HepG2 (cell line): ENCODE measurements at places on chromosomes 1 and 21. TPM values are rescaled to one million over a fixed set of nuclear protein-coding genes. Genes with fewer than 3 reads are reported as not detected.

DNA sequence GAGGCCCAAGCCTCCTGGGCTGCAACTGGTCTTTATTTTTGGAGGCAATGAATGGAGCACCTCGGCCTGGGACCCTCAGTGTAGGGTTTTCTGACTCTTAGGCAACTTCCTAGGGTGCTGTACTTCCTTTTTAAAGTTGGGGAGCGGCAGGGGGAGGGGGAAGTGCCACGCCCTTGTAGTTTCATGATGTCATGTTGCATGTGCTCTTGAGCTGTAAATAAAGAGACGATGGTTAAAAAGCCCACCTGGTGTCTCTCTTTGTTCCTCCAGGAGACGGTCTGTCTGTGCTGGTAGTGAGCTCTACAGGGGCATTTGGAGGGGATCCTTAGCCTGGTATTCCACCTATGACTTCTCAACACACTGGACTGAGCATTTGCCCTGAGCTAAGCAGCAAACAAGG, 10.3 kb upstream of the AGTRAP start:
- DNase-seq = no peak
- H3K36me3 ChIP-seq = no peaks in the 10 kb centered on the region
- no peak overlapping the region for H3K27ac ChIP-seq

GRCh38 chr1:236108027-236108648, 34.2 kb upstream of the GPR137B start:
- peaks cover 29% of the 10 kb centered on the region for H3K4me1 ChIP-seq
- DNase-seq = no peak
- 0 out of 3 replicates have a peak, but pooled peaks cover 5% of the 10 kb centered on the region for H3K27me3 ChIP-seq

- H3K27me3 ChIP-seq = no peaks in the 10 kb centered on the region
- no peaks in the 10 kb centered on the region for H3K36me3 ChIP-seq
- no peak overlapping the region for H3K27ac ChIP-seq
Observed at GRCh38 chr21:22224261-22224660, 1226.1 kb downstream of the NCAM2 start.

The GPR3 gene
- total RNA-seq = 0.88 and 1.00 TPM in 2 replicates

The DENND2C gene
- 0.25 and 0.33 TPM in 2 replicates for total RNA-seq

DNA sequence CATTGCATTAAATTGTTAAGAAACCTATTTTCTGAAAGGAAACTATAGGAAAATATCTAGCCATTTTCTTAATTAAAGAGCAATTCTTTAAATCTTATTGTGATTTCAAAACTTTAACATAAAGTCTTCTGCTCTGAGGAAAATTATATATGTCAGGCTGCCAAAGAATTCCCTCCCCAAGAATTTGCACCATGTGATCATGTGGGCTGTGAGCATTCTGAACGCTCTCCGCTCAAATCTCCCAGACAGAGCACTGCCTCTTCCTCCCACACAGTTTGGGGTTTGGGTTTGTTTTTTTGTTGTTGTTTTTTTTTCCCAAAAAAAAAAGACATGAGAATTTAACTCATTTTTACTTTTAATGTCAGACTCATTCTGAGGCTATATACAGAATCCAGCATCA, 155.9 kb upstream of the PALMD start:
- H3K27ac ChIP-seq = no peak overlapping the region
- H3K4me3 ChIP-seq = no peak overlapping the region
- DNase-seq = no peak

- H3K4me1 ChIP-seq = peaks cover 11% of the 10 kb centered on the region
- H3K27me3 ChIP-seq = no peaks in the 10 kb centered on the region; the same call in 2 of the 3 replicates
- H3K36me3 ChIP-seq = no peaks in the 10 kb centered on the region
- no peak for DNase-seq
- H3K27ac ChIP-seq = no peak overlapping the region
Observed at GRCh38 chr1:45796381-45796780, 7.0 kb upstream of the MAST2 start.

- H3K27me3 ChIP-seq = no peaks in the 10 kb centered on the region; the same call in 1 of the 2 replicates
- H3K4me1 ChIP-seq = no peaks in the 10 kb centered on the region
- no peak overlapping the region for H3K4me3 ChIP-seq
- no peak for DNase-seq
Observed at GRCh38 chr1:228315945-228316588, 90.6 kb downstream of the TRIM11 start.

DNA sequence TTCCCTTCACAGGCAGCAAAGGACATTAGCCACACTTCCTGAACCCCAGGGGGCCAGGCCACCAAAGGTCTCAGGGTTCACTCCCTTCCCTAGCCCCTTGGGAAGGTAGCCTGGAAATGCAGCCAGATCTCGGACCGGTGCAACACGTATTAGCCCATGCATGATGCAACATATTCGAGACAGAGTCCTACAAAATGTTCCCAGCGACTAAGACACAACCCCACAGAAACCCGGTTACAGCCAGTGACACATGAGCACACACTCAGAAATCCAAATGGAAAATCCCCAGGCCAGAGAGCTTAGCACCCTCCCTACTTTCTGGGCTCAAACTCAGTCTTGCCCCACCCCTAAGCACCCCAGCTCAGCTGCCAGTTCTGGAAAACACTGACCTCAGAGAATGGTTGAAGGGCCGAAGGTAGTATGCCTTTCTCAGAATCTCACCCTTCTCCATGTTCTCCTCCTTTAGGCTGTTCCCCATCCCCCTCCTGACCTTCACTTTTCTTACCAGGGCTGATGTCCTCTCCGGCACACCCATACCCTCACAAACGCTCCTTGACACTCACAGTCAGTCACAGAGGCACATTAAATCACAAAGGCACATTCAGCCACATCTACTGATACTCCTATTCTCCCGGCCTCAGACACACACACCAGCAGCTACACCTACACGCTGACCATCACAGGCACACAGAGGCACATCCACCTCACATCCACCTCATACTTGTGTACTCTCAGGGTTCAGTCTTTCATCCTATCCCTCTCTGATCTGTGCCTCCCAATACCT, at the start of gene TSPAN1:
TSS of gene TSPAN1 (plus strand) at position 640 of the 784 bp plus-strand sequence. CDS start 6,021 bp downstream, outside the sequence.
- H3K27me3 ChIP-seq = no peaks in the 10 kb centered on the region; the same call in 1 of the 2 replicates
- DNase-seq = no peak
- H3K27ac ChIP-seq = no peak within 1 kb of the TSS
- H3K36me3 ChIP-seq = no peaks in the 10 kb centered on the region
- peak within 1 kb of the TSS; percentile 28; the same call in 1 of the 2 replicates for H3K4me3 ChIP-seq

DNA sequence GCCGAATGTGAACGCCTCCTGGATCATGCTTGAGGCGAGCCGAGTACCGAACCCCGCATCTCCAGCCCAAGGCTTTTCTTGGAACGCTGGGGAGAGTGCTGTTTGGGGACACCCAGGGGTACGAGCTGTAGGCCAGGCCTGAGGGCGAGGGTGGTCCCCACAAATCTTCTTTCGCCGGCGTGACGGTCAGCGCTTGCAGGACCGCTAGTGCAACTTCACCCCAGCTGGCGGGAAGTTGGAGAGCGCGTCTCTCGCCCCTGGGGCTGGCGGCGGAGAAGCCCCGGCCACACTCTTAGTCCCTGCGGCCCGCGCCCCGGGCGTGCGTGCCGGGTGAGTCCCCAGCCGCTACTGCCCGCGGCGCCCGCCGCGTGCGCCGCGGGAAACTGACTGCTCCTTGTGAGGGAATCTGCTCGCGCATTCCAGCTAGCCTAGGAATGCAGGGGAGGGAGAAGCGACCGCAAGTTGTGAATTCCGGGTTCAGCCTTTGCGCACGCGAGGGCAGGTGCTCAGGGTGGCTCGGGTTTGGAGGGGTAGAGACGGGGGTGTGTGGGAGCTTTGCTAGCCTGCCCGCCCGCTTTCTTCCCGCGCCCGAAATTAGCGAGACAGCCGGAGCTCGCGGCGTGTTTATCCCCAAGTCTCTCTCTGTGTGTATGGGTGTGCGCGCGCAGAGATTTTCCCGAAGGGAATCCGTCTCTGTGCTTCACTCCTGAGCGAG, 884 bp downstream of the LHX4 start:
- H3K27me3 ChIP-seq = peaks cover 81% of the 10 kb centered on the region
- no peak for DNase-seq
- no peak overlapping the region for H3K27ac ChIP-seq
- peaks cover 38% of the 10 kb centered on the region for H3K4me1 ChIP-seq
- peak overlapping the region; percentile 58 for H3K4me3 ChIP-seq
- H3K36me3 ChIP-seq = no peaks in the 10 kb centered on the region

DNA sequence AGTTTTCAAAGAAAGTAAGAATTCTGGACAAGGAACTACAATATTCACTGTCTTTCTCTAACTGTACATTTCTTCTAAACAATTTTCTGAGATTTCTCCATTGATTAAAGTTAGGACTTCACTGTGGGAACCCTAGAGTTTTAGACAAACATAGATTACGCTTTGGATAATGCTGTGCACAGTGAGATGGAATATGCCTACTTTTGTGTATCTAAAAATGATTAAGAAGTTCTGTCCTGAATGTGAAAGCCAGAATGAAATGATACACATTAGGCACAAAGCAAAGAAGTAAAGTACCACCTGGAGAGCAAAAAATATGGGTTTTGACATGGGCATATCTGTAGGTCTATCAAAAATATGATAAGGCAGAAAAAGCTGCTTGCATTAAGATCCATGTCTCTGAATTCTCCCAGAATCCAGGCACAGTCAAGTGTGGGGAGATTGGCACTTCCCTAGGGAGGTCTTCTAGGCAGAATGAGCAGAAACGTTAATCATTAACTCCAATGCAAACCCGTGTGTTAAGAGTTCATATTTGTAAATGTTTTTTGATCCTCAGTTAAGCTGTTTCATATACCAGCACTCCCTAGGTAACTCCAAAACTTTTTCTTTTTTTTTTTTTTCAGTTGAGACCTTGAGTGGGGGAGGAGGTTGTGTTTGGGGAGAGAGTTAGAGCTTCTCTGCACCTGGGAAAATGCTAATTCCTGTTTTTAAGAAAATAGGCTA, 467.1 kb downstream of the LMO4 start:
- peak; percentile 96 for DNase-seq
- H3K27ac ChIP-seq = peak overlapping the region; percentile 90
- H3K27me3 ChIP-seq = no peaks in the 10 kb centered on the region

- no peaks in the 10 kb centered on the region for H3K4me1 ChIP-seq
- H3K27ac ChIP-seq = no peak overlapping the region
- H3K27me3 ChIP-seq = no peaks in the 10 kb centered on the region
- H3K4me3 ChIP-seq = no peak overlapping the region
- no peaks in the 10 kb centered on the region for H3K36me3 ChIP-seq
- no peak for DNase-seq
Observed at GRCh38 chr1:190124068-190124467, 353.6 kb downstream of the BRINP3 start.

The CELA2A gene
- not detected in 2 replicates for total RNA-seq

- no peaks in the 10 kb centered on the region for H3K4me1 ChIP-seq
- H3K36me3 ChIP-seq = no peaks in the 10 kb centered on the region
- DNase-seq = no peak
Observed at GRCh38 chr1:51019811-51020210, 49.8 kb downstream of the CDKN2C start.

DNA sequence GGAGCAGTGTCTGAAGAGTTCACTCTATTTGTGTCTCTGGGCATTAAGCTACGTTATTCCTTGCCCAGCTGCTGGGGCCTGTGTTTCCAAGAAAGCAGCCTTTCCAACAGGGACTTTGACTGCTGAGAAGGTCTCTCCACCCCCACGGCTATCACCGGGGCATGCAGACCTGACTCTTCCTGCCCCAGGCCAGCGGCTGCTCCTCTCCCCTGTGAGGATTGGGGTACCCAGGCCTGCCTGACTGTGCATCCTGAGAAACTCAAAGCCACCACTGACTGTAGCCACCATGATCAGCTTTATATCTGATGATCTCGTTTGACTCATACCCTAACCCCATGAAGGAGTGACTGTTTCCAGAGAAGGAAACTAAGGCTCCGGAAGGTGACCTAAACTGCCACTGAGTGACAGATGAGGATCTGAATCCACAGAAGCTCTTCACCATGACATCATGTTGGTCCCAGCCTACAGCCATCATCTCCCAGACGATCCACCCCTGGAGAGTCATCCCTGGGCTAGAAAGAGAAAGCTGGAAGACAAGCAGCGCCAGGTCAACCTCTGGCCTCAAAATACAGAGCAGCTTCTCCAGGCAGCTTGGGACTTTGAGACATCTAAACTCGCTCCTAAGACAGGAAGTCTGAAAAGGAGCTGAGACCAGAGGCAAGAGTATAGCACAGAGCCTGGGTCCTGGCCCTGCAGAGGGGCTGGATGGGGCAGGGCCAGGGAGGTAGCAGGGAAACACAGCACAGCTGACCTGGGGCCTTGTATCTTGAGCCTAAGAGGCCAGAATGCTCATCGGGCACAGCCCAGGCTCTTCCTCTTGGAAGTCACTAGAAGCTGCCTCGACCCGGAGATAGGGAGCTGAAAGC, 244.0 kb upstream of the VAMP3 start:
- DNase-seq = no peak
- no peaks in the 10 kb centered on the region for H3K4me1 ChIP-seq
- H3K4me3 ChIP-seq = no peak overlapping the region
- H3K27ac ChIP-seq = no peak overlapping the region
- H3K27me3 ChIP-seq = peaks cover 13% of the 10 kb centered on the region; the same call in 2 of the 3 replicates

DNA sequence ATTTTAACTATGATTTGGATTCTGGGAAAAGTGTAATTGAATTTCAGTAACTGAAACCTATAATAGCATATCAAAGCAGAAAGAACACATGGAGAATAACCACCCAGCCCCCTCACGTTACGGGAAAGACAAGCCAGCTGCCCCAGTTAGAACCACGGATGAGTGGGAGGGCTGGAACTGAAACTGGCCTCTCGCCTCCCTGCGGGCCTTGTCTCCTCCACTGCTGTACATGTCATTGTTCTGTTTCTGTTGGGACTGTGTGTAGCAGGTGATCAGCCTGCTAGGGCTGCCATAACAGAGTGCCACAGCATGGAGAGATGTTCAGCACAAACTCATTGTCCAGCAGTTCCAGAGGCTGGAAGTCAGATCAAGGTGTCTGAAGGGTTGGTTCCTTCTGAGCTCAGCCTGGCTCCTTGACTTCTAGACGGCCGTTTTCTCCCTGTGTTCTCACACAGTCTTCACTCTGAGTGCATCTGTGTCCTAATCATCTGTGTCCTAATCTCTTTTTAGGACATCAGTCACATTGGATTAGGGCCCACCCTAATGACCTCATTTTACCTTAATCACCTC, 52.4 kb downstream of the MAP3K21 start:
- no peaks in the 10 kb centered on the region for H3K36me3 ChIP-seq
- H3K4me1 ChIP-seq = no peaks in the 10 kb centered on the region
- H3K27me3 ChIP-seq = no peaks in the 10 kb centered on the region
- H3K27ac ChIP-seq = no peak overlapping the region
- no peak for DNase-seq

GRCh38 chr1:4140241-4140640, 240.2 kb upstream of the C1orf174 start:
- no peaks in the 10 kb centered on the region for H3K36me3 ChIP-seq
- no peak overlapping the region for H3K4me3 ChIP-seq
- H3K27ac ChIP-seq = no peak overlapping the region
- no peak for DNase-seq

The NID1 gene
- total RNA-seq = 29.3 and 50.2 TPM in 2 replicates

GRCh38 chr1:244945109-244945671, 80.8 kb upstream of the HNRNPU start:
- H3K4me3 ChIP-seq = no peak overlapping the region
- H3K27ac ChIP-seq = no peak overlapping the region
- H3K4me1 ChIP-seq = peaks cover 7% of the 10 kb centered on the region
- no peaks in the 10 kb centered on the region for H3K27me3 ChIP-seq
- DNase-seq = no peak

The RGL1 gene
- total RNA-seq = 4.7 and 5.7 TPM in 2 replicates

DNA sequence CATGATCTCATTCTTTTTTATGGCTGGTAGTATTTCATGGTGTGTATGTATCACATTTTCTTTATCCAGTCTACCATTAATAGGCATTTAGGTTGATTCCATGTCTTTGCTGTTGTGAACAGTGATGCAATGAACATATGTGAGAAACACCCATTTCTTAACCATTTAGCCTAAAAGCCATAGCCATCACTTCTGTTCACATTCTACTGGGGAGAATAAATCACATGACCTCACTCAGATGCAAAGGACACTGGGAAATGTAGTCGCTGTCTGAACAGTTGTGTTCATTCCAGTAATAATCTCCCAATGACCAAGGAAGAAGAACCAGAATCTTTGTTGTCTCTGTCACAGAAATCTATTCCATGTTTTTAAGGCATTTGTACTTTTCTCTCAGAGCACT, 15.1 kb upstream of the PLA2G2E start:
- DNase-seq = no peak
- no peaks in the 10 kb centered on the region for H3K36me3 ChIP-seq
- H3K4me3 ChIP-seq = no peak overlapping the region
- H3K27me3 ChIP-seq = no peaks in the 10 kb centered on the region
